ENCODE measurements at places on chromosomes 11 and 22.

- no peak for DNase-seq
These were observed 23.6 kb upstream of the ARHGAP32 start for GRCh38 chr11:129215506-129216245.

DNA sequence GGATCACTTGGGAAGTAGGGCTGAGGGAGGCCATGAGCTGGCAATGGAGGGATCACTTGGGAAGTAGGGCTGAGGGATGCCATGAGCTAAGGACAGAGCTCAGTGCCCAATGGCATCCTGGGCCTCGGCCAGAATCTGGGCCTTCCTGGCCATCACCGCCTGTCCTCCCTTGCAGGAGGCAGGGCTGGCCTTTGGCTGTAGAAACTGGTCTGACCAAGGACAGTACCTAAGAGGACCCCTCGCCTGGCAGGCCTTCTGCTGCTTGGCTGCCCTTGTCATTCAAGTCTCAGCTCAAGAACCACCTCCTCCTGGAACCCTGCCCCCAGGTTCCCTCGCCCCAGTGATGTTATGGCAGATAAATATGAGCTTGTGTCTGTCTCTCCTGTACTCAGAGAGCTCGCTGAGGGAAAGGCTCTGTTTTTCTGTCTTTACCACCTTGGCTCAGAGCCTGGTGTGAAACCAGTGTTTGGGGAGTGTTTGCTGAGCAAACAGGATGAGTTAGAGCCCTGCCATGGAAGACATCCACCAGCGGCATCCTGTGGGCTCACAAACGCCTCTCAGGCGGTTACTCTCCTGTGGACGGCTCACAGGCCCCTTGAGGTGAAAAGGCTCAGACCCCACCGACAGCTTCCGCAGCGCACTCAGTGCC is 19.3 kb upstream of the RASL10A start:
- DNase-seq = no peak

GRCh38 chr22:43435851-43436811 is 24.3 kb downstream of the MPPED1 start:
- no peak for DNase-seq

DNA sequence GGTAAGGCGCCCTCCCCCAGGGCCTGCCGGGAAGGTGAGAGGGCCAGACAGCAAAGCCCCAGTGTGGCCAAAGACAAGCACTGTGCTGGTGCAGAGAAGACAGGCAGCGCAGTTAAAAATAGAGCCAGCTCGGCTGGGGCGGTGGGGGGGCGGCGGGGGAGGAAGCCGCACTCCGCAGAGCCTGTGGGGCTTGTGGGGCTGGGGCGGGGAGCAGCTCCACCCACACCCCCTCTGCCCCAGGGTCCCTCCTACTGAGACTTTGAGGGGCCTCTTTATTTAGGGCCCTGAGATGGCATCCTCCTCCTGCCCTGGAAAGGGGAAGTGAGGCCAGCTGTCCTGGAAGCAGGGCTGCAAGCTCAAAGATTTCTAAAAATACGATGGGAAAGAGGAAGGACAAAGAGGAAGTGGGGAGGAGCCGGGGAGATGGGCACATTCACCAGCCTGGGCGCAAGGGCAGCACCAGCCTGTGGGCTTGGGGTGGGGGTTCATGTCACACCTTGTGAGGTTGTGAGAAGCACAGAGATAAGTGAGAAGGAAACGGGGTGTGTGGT is 2.6 kb downstream of the CYTH4 start:
- DNase-seq = peak; percentile 69

DNA sequence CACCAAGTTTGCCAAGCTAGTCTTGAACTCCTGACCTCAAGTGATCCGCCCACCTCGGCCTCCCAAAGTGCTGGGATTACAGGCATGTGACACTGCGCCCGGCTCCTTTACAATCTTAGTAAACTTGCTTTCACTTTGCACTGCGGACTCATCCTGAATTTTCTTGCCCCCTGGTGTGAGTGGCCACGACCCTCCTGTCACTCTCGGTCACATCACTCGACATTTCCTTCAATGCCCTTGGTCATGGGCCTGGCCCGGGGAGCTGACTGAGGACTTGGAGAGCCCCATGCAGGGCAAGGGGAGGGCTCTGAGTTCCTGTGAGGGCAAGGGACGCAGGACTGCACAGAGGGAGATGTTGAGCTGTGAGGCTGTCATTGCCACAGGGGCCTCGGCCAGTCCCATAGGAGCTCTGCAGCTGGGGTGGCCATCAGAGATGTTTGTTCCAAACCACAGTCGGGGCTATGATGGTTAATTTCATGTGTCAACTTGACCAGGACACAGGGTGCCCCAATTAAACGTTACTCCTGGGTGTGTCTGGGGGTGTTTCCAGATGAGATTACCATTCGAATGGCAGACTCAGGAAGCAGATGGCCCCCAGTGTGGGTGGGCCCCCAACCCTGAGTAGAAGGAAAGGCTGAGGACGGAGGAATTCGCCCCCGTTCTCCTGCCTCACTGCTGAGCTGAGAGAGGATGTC is 21.2 kb downstream of the A4GALT start:
- DNase-seq = no peak

- no peak for DNase-seq
These were observed 19.0 kb upstream of the CHST1 start for GRCh38 chr11:45684440-45684839.

GRCh38 chr11:4085575-4085974 is 9.0 kb upstream of the RRM1 start:
- DNase-seq = no peak

DNA sequence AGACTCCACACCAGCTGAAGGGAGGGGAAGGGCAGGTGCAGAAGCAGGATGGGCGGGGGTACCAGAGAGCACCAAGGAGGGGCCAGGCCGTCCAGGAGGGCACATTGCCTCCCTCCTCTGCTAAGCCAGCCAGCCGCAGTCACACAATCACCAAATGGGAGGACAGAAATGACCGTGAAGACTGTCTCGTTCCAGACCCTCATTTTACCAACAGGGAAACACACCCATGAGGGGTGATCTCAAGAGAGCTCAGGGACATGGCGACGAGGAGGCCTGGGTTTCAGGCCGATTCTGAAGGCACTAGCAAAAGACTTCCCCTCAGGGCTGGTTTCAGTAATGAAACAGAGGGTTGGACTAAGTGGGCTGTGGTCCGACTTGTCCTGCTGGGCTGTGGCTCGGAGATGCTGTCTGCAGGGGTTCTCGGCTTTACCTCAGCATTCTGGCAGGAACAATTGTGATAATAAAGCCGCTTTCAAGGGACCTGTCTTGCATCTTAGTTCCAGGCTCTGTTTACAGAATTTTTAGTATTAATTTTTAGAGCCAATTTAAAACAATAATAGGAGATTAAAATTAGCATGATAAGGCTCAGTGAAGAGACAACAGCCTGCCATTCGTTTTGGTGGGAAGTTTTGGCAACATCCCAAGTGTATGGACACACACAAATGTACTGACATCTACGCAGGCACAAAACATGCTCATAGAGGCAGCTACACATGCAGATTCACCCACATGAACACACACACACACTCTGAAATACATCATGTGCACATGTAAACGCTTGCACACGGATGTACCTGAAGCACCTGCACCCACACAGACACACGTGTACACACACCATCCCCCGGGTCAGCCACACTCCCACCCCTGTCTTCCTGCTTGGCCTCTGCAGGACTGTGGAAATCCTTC is 2.0 kb upstream of the B3GAT1 start:
- DNase-seq = no peak

GRCh38 chr22:40030758-40031095 is 36.0 kb downstream of the FAM83F start:
- DNase-seq = peak; percentile 21

- no peak for DNase-seq
These were observed 11.8 kb upstream of the THY1 start for GRCh38 chr11:119434591-119435330.

DNA sequence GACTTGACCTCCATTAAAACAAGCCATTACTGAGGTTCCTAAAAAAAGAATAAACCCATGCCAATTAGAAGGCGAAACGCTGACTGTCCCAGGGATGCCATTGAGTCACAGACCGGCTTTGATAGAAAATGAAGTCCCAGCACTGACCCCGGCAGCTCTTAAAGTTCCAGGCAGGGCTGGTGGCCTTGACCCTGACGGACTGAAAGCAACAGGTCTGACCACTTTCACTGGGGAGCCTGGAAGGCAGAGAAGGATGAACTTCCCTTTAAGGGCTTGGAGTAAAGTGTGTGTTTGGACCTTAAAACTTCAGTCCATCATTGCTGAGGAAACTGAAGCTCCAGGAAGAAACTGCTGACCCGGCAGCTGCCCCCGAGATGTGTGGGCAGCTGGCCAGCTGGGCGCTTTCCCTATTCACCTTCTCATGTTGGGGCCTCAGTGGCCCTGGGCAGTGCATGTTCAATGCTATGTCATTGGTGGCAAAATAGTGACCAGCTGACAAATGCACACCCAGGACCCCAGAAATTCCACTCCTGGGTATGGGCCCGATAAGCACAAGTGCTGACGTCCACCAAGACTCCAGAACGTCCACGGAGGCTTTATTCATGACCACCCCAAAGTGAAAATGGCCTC is 18.9 kb upstream of the EFCAB6 start:
- DNase-seq = no peak

- DNase-seq = no peak
These were observed 1518.5 kb downstream of the BRD1 start for GRCh38 chr22:48309115-48309705.

DNA sequence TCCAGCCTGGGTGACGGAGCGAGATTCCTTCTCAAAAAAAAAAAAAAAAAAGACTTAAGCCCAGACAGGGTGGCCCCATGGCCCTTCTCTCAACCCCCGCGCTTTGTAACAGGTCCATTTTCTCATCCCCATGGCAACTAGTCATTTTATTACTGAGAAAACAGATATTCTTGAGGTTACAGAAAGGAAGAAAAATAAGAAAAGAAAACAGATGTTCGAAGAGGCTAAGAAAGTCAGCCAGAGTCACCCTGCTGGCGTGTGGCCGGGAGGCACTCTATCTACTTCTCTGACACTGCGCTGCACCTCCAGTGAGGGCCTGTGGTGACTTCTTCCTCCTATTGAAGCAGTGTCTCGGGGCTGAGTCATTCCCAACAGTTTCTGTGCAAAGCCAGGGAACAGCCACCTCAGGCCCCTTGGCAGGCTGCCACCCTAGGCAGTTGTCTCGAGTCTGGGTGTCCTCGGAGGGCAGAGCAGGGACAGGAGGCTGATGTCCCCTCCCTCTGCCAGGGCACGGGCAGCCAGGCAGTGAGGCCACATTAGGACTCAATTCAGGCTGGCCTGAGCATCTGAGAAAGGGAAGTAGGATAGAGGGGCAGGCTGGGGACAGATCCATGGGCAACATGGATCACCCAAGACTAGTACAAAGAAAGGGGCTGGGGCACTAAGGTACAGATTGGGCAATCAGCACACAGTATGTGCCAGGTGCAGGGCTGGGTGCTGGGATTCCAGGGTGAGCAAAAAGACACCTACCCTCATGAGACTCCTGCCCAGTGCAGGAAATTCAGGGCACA is 16.4 kb upstream of the SYVN1 start:
- DNase-seq = peak; percentile 73

GRCh38 chr11:67279589-67280340 is 9.3 kb upstream of the ANKRD13D start:
- no peak for DNase-seq

GRCh38 chr11:12174477-12175143 is 64.2 kb downstream of the MICAL2 start:
- DNase-seq = no peak

GRCh38 chr11:130892861-130893260 is 23.4 kb downstream of the SNX19 start:
- DNase-seq = no peak

- no peak for DNase-seq
These were observed 5.0 kb downstream of the OR10A5 start for GRCh38 chr11:6850526-6850925.

- DNase-seq = peak; percentile 66
These were observed 780.9 kb downstream of the BRD1 start for GRCh38 chr22:49046546-49047361.

DNA sequence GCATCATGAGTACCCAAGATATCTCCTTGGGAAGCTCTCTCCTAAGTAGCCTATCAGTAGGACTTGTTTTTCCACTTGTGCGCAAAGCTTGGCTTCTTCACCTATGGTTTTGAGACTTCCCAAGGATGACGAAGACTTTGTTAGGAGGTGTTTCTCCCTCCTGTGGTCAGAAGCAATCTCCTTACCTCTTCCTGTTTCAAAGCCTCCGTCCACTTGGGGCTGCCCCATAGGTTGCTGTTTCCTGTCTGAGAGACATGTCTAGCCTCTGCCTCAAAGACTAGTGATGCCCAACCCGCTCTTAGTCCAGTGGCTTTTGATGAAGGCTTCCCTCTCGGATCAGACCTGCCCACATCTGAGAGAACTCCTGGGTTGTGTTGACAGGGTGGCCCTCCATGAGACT is 92.9 kb downstream of the TRAF6 start:
- no peak for DNase-seq

DNA sequence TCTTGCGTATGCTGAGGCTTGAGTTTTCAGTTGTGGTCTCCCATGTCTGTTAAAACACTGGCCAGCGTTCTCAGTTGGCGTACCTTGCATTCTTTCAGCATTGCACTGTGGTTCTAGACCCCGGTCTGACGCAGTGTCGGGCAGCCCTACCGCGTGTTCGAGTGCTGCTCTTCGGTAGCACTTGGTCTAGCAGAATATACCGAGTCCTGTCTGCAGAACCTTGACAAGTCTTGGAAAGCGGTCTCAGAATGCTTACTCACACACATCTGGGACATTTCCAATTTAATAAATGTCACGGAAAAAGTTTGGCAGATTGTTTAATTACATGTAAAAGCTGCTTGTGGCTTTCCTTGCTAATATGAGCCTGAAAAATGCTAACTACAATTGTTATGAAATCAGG is 32.6 kb downstream of the PPFIA1 start:
- DNase-seq = no peak

DNA sequence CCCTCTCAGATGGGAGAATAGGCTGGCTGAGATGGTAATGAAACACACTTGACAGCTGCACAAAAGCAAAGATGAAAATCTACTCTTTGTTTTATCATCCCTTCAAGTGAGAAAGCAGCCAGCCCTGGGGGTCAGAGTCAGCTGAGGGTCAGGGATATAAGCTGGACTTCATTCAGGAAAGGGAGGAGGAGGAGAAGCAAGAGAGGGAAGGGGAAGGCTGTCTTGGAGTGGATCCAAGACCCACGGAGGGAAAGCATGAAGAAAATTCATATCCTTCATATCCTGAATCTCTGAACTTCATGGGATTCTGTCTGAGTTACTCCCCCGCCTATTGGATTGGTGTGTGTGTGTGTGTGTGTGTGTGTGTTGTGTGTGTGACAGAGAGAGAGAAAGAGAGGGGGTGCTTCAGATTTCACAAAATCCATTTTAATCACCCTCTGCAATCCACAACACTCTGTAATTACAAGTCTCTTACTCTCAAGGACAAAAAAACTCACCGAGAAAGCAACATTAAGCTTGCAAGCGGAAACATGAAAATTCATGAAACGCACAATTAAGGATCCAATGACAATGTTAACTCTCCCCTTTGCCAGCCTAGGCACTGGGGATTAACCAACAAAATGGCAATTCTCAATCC is 327.7 kb downstream of the TENM4 start:
- DNase-seq = no peak
